ENCODE measurements at places on chromosomes 16 and 17.

DNA sequence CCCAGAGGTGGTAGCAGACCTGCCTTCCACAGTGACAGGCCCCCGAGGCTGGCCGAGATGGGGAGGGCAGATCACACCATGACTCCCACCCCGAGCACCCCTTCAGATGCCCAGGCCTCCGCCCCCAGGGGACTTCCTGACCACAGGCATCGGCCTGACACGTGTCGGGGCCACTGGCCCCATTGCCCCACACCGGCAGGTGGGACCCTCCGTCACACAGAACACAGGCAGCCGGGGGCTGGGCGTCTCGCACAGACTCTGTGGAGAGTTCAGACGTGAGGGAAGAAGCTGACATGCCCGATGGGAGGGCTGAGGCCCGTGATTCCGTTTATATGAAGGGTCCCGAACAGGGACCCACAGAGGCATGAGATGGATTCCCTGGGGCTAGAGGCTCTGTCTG is 51.3 kb upstream of the GNG13 start:
- no peak for DNase-seq

GRCh38 chr17:55673743-55674506 is 48.7 kb downstream of the TMEM100 start:
- DNase-seq = no peak

DNA sequence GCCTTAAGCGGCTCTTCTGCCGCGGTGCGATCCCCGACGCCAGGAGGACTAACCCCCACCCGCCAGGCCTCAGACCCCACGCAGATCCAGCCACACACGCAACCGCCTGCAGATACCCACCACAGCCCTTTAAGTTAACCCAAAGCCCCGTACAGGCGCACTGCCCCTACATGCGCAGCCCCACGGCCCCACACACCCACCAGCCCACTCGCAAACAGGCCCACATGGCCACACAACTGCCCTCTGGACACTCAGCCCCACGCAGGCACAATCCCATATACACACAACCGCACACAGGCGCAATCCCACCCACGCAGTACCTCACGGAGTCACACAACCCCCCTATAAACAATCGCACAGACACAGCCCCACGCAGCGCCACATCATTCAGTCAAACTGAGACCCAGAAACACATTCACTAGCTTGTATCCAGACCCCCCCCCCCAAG is 41.7 kb downstream of the RAI1 start:
- no peak for DNase-seq

DNA sequence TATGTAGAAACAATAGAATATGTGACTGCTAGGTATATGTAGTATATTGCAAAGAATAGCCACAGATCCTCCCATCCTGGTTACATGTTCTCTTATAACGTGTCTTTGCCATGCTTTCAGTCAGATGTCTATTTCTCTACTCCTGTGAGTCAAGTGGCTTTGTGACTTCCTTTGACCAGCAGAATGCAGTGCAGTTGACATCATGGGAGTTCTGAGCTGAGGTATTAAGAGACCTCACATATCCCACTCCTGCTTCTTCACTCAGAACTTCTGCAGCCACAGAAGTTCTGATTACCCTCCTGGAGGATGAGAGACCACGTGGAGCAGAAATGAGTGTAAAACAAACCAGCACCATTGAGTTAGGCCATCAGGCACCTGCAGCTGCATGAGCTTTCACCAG is 222.5 kb downstream of the PRKCA start:
- no peak for DNase-seq

- DNase-seq = no peak
Observed at GRCh38 chr17:28878981-28879380, 18.6 kb downstream of the FLOT2 start.

DNA sequence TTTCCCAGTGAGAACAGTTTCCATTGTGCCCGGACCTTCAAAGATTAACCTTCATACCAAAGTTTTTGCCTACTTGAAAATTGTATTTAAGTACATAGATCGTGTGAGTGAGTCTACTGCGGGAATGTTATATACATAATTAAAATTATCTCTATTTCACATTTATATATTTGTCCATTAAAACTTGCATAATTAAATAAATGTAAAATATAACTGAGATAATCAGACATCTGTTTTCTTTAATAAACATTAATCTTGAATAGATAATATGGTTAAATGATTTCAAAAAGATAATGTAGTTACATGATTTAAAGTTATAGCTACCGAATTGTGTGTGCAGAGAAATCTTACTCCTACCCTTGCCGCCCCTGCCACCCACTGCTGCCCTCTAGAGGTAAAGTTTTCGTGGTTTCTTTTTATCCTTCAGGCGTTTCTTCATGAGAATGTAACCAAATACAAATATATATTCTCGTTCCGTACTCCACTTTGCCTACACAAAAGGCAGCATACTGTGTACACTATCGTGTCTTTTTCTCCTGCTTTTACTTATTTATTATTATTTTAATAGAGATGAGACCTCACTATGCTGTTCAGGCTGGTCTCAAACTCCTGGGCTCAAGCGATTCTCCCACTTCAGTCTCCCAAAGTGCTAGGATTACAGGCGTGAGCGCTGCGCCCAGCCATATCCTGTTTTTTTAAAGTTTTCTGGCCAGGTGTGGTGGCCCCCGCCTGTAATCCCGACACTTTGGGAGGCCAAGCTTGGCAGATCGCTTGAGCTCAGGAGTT is 35.6 kb downstream of the RPA1 start:
- DNase-seq = no peak
